Activated T-helper 1 cell treated with anti-CD3 and anti-CD28 coated beads, Interleukin-2, amount 50 U/mL, for 16 hours (primary cell): ENCODE measurements at places on chromosomes 7 and 10.

GRCh38 chr10:10872035-10872673 lies 145.5 kb upstream of the CELF2 start:
- no peak for DNase-seq

- no peak for DNase-seq
Observed at GRCh38 chr10:670990-671389, 18.5 kb downstream of the DIP2C start.

DNA sequence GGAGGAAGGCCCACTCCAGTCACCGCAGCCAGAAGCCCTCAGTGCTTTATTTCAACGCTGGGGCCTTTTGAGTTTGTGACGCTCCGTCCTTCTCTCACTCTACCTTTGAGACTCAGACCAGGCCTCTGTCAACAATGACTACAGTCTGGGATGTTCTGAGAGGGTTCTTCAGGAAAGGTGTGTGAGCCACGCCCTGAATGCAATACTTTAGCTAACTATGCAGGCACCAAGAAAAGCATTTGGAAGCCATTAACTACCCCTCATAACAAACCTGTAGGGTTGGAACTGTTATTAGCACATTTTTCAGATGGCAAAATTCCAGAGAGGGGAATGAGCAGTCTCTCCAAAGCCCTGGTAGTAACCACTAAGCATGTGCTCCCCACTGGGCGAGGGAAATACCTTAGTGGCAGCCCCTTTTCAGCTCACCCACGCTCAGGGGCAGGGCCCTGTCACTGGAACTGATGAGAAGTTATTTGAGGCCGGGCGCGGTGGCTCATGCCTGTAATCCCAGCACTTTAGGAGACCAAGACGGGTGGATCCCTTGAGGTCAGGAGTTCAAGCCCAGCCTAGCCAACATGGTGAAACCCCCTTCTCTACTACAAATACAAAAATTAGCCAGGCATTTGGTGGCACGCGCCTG lies 5.7 kb upstream of the ARPC1B start:
- DNase-seq, result no peak

- DNase-seq, result peak; percentile 45
Observed at GRCh38 chr7:106022193-106022821, 59.2 kb downstream of the CDHR3 start.

DNA sequence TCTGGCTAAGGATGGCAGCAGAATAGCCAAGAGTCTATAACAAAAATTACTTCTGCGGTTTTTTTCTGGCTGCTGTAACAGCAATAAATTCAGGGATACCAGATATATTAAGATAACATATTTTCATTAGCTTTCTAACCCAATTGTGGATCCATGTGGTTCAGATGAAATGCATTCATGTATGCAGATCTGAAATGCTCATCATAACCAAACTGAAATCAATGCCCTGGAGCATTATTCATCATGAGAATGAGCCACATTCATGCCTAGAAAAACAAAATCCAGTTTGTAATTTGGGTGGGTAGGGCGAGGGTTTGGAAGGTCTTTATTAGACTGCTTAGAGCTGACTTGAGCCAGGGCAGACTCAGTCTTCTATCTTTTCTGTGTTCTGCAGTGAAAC lies 69.8 kb upstream of the SEMA3A start:
- no peak for DNase-seq

GRCh38 chr7:14596421-14596820 lies 306.1 kb downstream of the DGKB start:
- no peak for DNase-seq

DNA sequence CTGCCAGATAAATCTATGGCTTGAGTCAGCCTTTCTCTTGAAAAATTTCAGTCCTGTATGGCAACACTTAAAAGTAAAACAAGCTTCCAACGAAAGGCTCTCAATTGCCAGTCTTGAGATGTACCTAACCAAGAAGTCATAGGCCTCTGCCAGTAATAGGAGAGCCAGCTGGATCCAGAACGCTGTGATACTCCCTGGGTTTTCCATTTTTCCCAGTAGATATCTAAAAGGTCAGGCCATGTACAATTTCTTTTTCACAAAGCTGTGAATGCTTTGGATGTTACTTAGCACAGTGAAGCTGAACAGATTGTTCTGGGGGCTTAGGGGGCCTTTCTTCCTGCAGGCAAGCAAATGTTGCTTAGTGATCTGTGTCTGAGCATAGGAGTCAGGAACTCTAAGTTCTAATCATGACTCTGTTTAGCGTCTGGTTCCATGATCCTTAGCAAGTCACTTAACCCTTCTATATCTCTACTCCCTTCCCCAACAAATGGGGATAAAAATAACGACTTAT lies 86.5 kb downstream of the ARMH3 start:
- no peak for DNase-seq

- no peak for DNase-seq
Observed at GRCh38 chr7:42025635-42026375, 211.2 kb downstream of the GLI3 start.

GRCh38 chr7:37131855-37132254 lies 316.8 kb downstream of the ELMO1 start:
- no peak for DNase-seq

GRCh38 chr7:26918241-26918640 lies 53.9 kb upstream of the SKAP2 start:
- no peak for DNase-seq

DNA sequence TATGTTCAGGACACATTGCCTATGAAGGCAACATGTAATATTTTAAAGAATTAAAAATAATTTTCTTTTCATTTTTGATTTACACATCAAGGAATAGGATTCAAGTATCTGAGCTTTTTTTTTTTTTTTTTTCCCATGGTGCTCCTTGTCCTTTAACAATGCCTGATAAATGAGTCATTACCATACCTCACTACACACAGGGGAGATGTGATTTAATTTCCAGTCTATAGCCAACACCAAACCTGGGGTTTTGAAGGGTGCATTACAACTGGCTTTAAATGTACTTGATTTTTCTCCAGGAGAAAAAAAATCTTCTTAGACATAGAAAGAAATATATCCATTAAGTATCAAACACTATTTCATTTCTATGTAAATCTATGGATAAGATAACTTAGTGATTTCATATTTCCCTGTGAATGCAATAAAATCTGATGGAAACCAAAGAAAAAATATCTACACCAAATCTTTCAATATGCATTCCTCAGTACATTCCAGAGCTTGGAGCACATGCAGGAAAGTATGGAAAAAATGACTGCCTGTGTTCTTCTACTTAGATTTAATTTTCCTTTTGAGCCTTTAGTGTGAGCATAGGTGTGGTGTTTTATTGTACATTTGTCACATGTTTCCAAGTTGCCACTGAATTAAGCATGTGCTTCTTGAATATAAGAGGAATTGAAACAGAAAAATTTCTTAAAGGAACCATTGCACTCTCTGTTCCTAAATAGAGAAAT lies 204.8 kb upstream of the MEOX2 start:
- no peak for DNase-seq

DNA sequence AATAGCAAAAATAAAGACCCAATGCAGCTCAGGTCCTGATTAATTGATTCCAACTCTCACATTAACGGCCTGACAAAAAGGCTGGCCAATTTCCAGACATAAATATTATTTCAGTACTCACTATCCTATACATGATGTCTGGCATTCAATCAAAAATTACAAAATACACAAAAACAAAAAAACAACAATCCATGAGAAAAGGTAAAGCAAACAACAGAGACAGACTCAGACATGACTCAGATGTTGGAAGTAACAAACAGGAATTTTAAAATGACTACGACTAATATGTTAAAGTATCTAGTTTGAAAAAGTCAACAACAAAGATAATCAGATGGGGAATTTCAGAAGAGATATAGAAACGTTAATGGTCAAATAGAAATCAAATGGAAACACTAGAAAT lies 152.8 kb downstream of the AMPH start:
- DNase-seq, result no peak

- DNase-seq, result no peak
Observed at GRCh38 chr7:130160455-130160854, 44.8 kb downstream of the TMEM209 start.

DNA sequence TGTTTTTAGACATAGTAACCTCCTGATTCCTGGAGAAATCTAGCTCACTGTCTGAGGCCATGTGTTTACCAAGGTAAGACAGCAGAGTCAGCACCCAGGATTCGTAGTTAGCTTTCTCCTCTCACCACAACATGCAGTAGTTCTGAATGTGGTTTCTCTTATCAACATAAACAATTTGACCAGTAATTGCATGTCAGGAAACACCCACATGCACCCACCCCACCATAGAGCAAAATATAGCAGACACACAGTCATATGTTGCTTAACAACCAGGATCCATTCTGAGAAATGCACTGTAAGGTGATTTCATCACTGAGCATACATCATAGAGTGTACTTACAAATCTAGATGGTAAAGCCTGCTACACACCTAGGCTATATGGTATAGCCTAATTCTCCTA lies 1004.0 kb downstream of the ANKRD7 start:
- DNase-seq, result no peak

GRCh38 chr7:120931243-120931642 lies 19.3 kb upstream of the ING3 start:
- DNase-seq, result no peak

DNA sequence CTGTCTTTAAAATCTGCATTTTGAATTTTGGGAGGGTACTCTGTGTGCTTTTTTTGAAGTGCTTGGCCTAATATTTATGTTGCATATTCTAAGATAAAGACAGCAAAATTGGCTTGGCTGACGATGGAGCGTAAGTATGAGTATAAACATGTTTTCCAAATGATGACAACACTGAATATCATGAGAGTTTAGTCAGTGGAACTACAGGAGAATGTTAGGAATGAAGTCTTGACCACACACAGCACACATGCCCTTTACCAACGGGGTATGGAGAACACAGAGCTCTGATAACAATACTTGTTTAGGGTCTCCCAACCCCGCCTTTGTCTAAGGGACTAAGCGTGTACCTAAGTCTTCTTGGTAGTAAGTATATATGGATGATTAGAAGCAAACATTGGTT lies 253.9 kb upstream of the FZD8 start:
- DNase-seq, result no peak

DNA sequence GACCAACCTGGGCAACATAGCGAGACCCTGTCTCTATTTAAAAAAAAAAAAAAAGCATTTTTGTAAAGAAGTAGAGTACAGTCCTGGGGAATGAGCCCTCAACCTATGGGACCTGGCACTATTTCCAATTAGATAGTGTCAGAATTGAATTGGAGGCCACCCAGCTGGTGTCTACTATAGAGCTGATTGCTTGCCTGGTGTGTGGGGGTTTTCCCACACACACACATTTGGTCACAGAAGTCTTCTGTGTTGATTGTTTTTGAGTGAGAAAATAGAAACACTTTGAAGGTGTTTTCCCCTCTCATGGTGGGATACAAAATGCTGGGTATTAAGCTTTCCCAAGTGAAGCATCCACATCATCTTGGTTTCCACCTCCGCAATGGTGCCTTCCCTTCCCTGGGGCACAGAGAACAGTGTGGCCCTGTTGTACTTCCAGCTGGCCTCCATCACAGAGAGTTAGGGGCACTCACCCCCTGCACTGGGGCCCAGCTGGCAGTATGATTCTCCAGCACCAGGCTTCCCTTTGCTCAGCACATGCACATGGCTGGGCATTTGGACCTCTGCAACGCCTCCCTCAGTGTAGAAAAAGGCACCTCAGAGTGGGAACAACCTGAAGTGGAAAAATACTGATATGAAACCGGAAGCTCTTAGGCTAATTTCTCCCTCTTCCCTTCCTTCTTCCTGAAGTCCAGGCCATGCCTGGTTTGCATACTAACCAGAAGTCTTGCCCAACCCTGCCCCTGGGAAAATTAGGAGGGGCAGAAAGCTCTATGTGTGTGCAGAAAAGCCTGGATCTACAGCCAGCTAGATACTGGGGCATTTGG lies 10.7 kb upstream of the NFKB2 start:
- no peak for DNase-seq

GRCh38 chr7:101877882-101878591 lies 60.6 kb downstream of the CUX1 start:
- DNase-seq, result no peak

- no peak for DNase-seq
Observed at GRCh38 chr10:78936412-78937342, 132.1 kb upstream of the ZMIZ1 start.

- no peak for DNase-seq
Observed at GRCh38 chr10:18079665-18080295, 60.4 kb upstream of the CACNB2 start.

DNA sequence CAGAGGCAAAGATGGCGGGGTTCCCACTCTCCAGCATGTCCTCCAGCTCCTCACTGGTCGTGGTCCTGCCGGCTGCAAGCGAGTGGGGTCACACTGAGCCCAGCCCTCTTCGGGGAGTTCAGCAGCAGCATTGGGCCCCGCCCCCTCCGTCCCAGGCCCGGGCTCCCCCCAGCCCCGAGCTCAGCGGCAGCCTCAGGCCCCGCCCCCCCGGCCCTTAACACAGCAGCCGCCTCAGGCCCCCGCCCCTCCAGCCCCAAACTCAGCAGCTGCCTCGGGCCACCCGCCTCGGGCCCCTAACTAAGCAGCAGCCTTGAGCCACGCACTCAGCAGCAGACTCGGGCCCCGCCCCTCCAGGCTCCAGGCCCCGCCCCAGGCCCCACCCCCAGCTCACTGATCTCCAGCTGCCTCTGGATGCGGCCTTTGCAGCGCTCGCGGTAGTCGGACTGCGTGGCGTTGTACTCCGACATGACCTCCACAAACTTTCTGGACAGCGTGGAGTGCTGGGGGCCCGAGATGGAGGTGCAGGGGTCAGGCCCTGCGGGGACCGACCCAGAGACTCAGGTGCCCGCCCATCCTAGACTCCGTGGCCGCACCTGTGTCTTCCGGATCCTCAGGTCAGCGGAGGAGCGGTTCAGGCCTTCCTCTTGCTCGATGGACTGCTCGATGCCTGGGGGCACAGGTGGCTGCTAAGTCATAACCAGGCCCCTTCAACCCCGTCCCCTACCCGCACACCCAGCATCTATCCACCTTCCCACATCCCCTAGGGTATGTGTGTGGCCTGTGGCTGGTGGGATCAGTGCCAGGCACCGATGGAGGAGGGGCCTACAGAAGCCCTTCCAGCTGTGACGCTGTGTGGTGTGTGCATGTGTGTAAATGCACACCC lies 15.5 kb downstream of the STX1A start:
- DNase-seq, result no peak

DNA sequence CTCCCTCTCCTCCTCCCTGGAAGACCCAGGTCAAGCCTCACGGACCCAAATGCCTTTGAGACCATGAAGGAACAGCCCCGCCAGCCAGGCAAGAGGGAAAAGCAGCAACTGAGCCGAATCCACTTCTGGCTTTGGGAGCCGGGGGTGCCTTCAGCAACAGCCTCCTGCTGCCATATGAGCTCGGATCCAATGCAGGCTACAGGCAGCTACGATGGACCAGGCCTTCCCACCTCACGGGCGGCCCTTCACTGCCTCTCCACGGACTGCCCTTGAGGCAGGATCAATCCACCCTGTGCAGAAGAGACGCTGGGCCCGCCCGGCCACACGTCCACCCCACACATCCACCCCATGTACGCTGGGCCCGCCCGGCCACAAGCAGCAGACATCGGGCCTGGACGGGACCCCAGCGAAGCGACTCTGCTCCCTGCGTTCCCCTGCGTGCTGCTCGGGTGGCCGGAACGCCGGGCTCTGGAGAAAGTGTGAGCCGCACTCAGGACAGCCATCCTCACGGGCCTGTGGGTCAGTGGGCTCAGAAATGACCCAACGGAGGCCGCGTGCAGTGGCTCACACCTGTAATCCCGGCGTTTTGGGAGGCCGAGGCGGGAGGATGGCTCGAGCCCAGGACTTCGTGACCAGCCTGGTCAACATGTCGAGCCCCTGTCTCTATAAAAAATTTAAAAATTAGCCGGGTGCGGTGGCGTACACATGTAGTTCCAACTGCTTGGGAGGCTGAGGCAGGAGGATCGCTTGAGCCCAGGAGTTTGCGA lies 82.0 kb downstream of the FOXL3 start:
- no peak for DNase-seq
